ENCODE measurements at places on chromosomes 7 and 10.

DNA sequence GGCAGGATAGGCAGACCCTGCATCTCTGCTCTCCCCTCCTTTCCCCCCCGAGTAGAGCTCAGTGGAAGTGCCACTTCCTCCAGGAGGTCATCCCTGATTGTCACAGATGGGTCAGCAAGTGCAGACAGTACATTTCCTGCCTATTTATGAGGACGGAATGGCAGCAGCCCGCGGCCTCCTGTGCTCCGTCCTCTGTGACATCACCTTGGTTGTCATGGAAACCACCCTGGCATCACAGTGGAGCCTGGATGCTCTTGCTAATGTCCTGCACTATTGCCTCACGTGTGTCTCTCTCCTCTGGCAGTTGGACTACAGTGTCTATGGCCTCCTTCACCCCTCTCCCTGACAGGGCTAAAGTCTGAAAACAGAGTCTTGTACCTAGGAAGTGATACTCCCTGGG, 148.6 kb downstream of the SH3PXD2A start:
- no peak for DNase-seq

DNA sequence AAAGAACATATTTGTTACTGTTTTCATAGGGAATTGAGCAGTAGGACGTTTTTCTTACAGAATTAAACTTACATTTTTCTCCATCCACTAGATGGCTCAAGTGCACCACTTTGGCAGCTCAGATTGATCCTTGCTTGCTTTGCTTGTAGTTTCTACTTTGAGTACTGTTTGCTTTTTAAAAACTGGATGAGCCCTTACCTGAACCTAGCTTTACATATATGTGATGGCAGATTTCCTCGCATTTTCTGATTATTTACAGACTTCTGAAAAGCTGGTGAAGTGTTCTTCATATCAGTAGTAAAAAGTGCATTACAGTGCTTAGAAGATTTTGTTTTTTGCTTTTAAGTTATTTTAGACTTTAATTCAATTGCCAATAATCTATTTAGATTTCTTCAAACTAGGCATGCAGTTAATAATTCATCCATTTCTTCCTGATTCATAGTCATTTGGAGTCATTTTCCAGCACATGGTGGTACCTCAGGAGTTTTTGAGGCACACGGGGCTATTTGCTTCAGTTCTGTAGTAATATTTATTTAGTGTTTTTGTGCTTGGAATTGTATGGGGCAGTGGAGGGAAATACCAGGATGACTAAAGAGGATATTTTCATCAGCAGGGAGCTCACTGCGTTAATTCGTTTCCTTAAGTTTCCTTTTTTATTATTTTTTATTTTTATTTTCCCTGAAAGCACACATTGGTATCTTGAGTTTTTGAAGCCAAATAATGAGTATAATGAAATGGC, 57.3 kb downstream of the MAPK8 start:
- peak; percentile 72 for DNase-seq

GRCh38 chr7:16084875-16085274, 336.5 kb downstream of the CRPPA start:
- no peak for DNase-seq

- DNase-seq = no peak
Observed at GRCh38 chr10:77862595-77862994, 64.0 kb downstream of the DLG5 start.

All from T-helper 2 cell (primary cell).